ENCODE measurements at places on chromosomes 1 and 21.

- H3K27ac ChIP-seq = peak overlapping the region; percentile 51
- H3K27me3 ChIP-seq = no peaks in the 10 kb centered on the region
- peak; percentile 4 for DNase-seq
- peaks cover 32% of the 10 kb centered on the region for H3K4me1 ChIP-seq
Measured at GRCh38 chr1:228148196-228148861, 1.4 kb upstream of the GJC2 start.

DNA sequence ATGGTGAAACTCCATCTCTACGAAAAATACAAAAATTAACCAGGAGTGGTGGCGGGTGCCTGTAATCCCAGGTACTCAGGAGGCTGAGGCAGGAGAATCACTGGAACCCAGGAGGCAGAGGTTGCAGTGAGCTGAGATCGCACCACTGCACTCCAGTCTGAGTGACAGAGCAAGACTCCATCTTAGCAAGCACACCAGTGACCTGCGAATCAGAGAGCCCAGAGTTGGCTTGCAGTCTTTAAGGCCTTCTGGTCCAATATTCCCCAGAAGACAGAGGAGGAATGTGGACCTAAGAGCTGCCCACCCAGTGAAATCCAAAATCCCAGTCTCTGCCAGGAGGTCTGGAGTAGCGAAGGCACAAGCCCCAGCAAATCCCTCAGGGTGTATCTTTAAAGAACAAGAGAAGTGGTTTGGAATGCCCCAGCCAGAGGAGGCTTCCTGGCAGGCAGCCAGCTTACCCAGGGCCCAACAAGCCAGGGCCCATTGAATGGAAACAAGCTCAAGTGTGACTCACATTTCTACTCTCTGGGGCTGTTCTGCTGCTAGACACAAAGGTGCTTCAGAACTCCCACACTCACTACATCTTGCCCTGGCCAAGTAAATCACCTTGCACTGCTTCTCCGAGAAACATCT is 23.9 kb downstream of the GPR161 start:
- H3K27ac ChIP-seq = no peak overlapping the region
- no peaks in the 10 kb centered on the region for H3K27me3 ChIP-seq
- no peak overlapping the region for H3K4me3 ChIP-seq

GRCh38 chr1:171841931-171842761 is 848 bp downstream of the DNM3 start:
- H3K4me3 ChIP-seq = no peak overlapping the region
- no peak overlapping the region for H3K27ac ChIP-seq
- peak; percentile 4 for DNase-seq
- H3K36me3 ChIP-seq = no peaks in the 10 kb centered on the region
- H3K4me1 ChIP-seq = peaks cover 18% of the 10 kb centered on the region
- H3K27me3 ChIP-seq = no peaks in the 10 kb centered on the region

DNA sequence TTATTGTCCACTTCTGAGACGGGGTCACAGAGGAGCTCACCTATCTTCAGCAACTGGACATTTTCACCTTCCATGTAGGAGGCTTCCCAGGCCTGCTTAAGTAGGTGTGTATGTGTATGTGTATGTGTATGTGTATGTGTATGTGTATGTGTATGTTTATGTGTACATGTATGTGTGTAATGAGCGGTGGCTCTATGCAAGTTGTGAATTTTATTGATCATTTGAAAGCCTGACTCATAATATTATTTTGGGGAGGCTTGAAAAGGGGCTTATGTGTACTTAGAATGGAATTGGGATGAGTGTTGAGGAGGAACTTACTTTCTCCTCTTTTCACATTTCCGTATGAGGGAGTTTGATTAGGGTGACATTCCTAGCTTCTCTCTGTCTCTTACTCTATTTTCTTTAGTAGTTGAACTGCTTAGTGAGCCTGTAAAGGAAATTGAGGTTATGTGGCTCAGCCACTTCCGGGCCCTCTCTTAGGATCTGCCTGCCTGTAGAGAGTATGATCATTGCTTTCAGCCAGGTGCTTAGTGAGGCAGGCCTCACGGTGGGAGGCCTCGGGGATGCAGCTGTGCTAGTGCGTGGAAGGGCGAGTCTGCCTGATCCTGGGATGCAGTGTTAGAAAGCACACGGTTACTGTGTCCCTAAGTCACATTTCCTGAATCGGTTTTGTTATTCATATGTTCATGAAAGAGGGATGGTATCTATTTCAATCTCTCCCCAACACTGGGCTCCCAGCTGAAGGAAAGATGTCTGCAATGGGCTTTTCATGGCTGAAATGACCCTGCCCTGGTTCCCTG is 61.0 kb downstream of the IER5 start:
- no peaks in the 10 kb centered on the region for H3K27me3 ChIP-seq
- H3K4me1 ChIP-seq = peaks cover 25% of the 10 kb centered on the region
